ENCODE measurements at places on chromosomes 13 and 19.

DNA sequence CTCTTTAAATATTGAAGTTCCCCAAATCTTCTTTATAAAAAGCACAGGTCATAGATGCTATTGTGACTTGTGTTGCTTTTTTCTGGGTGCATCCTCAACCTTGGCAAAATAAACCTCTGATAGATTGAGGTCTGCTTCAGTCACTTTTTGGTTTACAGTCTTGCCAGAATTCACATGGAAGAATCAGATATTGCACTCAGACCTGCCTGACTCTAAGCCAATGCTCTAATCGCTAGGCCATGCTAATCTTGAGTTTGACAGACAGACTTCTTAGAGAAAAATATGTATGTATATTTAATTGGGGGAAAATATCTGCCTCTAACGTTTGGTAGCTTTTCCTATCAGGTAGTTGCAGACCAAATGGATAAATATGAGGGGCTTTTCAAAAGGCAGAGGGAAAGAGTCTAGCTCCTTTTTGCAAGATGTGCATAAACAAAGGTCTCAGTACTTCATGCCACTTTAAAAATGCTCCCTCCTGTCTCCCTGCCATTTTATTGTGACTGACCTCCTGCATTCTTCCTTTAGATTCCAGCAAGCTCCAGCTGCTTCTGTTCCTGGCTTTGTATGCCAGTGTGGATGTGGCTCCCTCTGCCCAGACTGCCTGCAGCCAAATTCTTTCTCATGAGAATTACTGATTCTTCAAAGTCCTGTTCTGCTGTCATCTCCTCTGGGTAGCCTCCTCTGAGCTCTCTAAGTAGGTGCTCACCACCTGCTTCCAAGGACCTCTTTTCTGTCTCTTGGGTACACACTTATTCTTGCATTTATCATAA is 42.4 kb upstream of the RFC3 start:
- DNase-seq = peak; percentile 30

GRCh38 chr13:70333752-70334151 is 225.5 kb upstream of the KLHL1 start:
- no peak for DNase-seq

DNA sequence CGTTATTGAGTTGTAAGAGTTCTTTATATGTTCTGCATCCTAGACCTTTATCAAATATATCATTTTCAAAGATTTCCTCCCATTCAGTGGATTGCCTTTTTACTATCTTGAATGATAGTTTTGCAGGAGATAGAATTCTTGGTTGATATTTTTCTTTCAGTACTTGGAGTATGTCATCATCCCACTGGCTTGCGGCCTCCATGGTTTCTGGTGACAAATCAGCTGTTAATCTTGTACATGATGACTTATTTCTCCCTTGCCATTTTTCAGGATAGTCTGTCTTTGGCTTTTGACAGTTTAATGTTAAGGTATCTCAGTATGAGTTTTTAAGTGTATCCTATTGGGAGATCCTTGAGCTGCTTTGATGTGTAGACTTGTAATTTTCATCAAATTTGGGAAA is 8.5 kb downstream of the ZNF557 start:
- DNase-seq = no peak

DNA sequence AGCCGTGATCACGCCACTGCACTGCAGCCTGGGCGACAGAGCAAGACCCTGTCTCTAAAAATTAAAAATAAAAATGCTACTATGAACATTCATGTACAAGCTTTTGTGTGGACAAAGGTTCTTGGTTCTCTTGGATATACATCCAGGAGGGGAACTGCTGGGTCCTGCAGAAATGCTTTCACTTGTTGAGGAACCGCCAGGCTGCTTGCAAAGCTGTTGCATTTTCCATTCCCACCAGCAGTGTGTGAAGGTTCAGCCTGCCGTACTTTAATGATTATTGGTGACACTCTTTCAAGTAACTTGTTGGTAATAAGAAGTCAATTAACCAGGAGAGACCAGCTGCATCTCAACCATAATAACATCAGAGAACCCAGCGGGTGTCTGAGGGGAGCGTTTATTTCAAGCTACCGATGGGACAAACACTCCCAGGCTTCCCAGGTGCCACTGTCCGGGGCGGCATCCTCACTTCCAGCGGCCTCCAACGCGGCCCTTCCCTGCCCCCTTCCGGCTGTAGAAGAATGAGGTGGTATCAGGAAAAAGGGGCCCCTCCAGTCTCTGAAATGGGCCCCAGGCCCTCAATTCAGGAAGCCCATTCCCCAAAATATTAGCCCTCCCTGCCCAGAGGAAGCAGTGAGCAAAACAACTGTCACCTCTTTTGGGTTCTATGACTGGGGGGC is 15.2 kb upstream of the PPP1R12C start:
- no peak for DNase-seq

- peak; percentile 24 for DNase-seq
Observed at GRCh38 chr13:103540382-103540765, 474.2 kb upstream of the SLC10A2 start.

DNA sequence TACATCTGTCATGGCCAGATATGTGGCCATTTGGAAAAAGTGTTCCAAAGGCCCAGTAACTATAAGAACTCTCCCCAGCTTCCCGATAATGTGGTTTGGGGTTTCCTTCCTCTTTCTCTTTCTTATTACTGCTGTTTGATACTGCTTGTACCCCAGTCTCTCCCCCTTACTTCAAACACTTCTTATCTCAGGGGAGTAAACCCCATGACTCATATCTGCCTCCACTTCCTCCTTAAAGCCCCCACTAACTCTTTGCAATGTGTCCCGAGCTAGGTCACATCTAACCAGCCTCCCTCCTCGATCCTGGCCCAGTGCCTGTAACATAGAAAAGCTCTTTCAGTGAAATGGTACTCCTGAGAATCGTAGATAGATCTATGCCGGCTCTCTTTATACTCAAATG is 82.4 kb upstream of the STARD13 start:
- DNase-seq = no peak

DNA sequence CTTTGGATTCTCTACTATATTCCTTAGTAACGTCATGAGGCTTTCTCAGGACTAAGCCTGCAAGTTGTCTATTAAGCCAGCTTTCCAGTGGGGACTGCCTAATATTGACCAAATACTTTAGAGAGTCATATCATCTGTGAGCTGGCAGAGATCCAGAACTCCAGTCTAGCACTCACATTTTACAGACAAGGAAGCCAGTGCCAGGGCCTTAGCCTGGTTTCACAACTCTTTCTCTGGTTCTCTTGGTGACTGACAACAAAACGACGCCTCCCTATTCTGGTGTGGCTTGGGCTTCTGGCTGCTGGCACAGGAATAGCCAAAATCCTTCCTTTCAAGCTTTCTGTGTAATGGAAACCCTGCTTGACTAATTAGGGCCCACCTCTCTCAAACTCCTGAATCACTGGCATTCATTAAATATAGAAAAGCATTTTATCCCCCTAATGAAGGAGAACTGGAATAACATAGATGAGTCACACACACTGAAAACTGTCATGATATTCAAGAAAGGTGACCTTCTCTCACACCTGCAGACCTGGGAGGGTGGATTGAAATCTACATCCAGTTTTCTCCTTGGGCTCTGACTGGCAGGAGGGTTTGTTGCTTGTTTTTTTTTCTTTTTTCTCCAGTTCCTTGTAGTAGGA is 75.2 kb upstream of the UBL3 start:
- peak; percentile 51 for DNase-seq

DNA sequence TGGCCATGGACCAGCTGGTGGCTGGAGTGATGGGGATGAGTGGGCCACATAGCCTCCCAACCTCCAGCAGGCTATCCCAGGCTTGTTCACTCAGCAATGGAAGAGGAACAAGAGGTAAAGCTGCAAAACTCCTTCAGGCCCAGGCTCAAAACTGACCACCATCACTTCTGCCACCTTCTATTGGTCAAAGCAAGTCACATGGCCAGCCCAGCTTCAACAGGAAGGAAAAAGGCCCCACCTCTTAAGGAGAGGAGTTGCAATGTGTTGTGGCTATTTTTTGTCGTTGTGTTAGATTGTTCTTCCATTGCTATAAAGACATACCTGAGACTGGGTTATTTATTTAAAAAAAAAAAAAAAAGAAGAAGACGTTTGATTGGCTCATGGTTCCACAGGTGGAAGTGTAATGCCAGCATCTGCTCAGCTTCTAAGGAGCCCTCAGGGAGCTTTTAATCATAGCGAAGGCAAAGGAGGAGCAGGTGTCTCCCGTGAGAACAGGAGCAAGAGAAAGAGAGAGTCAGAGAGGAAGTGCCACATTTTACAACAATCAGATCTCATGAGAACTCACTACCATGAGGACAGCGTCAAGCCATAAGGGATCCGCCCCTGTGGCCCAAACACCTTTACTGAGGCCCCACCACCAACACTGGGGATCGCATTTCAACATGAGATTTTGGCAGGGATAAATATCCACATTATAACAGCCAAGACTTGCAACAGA is 5.4 kb downstream of the IGSF23 start:
- no peak for DNase-seq

DNA sequence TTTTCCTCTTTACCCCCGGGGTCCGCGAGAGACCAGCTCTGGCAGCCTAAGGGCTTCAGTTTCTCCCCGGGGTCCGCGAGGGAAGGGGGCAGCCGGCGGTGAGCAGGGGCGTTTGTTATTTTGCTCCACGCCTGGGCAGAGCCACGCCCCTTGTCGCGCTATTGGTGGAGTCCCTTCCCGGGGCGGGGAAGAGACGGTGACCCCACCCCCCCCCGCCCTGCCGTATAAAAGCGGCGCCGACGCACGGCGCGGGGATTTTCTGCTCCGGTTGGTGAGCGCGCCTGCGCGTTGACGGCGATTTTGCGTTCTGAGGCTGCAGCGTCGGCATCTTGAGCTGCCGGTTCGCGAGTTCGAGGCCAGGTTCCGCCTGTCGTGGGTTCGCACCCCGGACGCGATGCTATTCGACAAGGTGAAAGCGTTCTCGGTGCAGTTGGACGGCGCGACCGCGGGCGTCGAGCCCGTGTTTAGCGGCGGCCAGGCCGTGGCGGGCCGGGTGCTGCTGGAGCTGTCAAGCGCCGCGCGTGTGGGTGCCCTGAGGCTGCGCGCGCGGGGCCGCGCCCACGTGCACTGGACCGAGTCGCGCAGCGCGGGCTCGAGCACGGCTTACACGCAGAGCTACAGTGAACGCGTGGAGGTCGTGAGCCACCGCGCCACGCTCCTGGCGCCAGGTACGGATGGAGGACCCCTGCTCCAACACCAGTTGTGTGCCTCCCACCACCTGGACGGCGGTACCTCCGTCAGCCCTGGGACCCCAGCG is at the start of gene ARRDC2:
TSS of gene ARRDC2 (plus strand) at position 254 of the 757 bp plus-strand sequence. CDS start at position 395, 141 bp downstream.
- DNase-seq = peak; percentile 87

DNA sequence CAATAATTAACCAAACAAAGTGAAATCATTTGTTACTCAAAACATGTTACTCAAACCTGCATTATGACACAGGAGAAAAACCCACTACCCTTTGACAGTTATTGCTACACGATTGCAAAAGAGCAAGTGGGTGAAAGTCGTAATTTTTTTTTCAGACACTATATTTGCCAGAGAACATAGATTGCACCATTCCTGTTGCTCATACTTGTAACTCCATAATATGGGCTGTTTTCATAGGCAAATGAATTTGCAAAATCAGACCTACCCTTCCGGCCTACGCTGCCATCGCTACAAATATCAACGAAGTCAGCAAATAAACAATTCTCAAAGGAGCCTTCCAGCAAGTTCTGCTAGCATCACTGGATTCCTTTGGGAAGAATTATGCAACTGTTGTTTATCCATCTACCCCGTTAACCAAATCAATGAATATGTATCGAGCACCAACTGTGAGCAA is 396.5 kb downstream of the IRS2 start:
- no peak for DNase-seq

DNA sequence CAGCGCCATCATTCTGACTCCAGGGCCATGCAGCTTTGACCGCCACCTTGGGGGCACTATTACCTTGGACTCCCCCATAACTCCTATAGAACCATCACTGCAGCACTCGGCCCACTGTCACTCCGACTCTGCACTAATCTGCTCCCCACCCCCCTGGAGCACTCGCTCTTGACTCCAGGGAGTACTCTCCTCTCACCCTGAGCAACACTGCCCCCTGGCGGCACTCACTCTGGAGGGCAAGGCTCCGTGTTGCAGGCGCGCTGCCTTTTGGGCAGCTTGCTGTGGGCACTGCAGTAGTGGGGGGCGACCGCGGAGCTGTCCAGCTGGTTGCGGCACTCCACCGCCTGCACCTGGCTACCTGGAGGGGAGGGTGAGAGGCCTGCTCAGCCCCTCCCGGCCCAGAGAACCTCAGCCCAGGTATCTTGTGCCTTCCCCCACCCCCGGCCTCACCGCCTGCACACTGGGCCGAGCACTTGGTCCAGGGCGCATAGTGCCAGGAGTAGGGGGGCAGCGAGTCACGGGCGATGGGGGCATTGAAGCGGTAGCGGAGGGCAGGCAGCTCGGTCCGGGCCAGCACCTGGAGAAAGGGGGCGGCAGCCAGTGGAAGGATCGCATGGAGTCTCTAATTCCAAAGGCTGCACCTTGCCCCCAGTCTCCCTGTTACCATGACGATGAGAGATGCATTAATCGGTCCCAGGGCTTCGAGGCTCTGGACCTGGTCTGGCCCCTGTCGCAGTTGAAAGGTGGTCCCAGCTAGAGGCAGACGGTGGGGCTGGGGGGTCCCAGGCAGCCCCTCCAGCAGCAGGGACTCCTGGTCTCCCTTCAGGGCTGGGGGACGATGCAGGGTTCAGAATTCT is 8.9 kb upstream of the MYO1F start:
- peak; percentile 11 for DNase-seq

DNA sequence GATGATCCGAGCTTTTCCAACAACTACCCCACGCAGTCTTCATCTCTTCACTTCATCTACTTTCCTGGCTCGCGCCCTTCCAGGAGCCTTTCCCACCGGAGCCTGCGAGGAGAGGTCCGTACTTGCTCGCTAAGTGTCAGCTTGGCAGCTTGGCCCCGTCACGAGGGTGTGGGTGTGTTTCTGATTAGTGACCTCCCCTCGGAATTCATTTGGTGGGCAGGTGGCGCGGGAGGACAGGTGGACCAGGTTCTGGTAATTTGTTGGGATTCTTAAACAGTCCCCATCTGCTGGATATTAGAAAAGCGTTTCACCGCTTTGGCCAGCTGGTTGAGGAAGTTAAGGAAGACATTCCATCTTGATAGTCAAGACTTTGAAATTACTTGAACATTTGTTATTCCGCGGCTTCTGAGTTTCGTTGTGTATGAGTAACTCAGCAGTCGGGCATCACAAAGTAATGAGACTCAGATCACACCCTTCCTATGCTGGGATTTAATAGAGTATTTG is 515 bp downstream of the UFM1 start:
- DNase-seq = peak; percentile 22
